ENCODE measurements at places on chromosomes 3 and 15.

DNA sequence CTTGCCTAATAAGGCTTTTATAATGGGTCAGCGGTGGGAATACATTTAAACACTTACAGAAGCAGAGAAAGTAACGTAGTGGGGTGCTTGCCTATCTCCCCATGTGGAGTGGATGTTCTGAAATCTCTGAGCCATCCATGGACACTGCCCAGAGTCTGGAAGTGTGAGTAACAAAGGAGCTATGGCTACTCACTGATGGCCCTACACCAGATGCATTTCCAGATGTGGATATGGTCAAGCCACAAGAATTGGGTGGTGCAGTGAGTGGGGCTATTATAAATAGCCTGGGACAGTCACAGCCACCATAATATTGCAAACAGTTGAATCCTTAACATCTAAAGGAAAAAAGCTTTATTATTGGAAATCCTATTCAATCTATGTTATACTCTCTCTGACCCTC lies 96.6 kb downstream of the CGNL1 start:
- DNase-seq: no peak

GRCh38 chr15:44501768-44502366 lies 35.1 kb upstream of the EIF3J start:
- no peak for DNase-seq

GRCh38 chr3:50542177-50543034 lies 25.1 kb downstream of the C3orf18 start:
- DNase-seq: peak; percentile 36

DNA sequence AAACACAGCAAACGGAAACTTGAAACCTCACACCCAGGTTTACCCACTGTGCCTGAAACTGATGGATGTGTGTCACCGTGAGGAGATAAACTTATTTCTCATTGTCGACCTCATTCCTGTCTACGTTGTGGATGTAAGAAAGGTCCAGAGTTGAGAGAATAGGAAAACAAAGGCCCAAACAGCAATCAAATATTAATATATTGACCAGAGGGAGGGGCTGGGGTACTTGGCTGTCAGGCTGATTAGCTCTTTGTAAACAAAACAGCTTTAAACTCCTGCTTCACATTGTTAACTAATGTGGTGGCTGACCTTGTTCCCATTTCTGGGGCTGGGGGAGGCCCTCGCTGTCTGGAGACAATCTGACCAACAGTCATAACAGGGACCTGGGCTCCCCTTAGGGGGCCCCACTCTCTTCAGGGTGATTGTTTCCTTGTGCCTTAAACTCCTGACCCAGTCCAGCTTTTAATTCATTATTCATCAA lies 937.6 kb downstream of the MCTP2 start:
- no peak for DNase-seq

All from stimulated activated CD4-positive, alpha-beta T cell treated with anti-CD3 and anti-CD28 coated beads, Interleukin-1b, Interleukin-23, amount 100 ng/mL, for 24 hours (primary cell).